ENCODE measurements at places on chromosomes 13 and 19. TPM values are rescaled to one million over a fixed set of nuclear protein-coding genes. Genes with fewer than 3 reads are reported as not detected.
A peak's percentile ranks its signal among the peaks of the same experiment; 100 is the strongest.

- DNase-seq, result no peak
These were observed 102.2 kb downstream of the PIBF1 start for GRCh38 chr13:72884101-72884500.

DNA sequence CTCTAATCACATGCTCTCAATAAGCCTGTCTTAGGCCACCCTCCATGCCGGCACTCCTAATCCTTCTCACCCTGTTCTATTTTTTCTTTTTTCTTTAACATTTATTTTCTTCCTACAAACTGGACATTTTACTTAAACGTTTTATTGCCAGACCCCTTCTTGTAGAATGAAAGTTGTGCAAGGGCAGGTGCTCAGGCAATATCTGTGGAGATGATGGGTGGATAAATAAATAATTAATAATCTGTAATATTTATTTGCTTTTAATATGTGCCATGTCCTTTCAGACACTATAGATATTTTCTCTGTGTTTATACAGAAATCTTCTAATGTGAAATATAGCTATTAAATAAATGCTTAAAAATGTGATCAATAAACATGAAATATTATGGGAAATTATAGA, 815.7 kb upstream of the MIR17HG start:
- DNase-seq, result no peak

DNA sequence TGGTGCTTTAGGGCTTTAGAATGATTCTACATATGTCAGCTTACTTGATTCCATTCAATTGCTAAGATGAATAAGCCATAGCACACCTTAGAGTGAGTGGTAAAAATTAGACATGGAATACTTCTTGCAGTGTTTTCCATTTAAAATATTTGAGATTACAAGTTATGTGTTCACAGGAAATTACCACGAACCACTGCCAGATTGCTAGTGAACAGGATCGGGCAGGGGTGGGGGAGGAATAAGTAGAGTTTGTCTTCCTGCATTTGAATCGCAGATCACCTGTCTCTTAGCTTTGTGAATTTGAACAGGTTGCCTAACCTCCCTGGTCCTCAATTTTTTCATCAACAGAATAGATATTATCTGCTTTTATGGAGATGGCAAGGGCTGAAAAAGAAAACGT, 124.6 kb downstream of the GGACT start:
- no peak for DNase-seq

- DNase-seq, result no peak
These were observed 14.4 kb upstream of the MYDGF start for GRCh38 chr19:4684312-4685095.

DNA sequence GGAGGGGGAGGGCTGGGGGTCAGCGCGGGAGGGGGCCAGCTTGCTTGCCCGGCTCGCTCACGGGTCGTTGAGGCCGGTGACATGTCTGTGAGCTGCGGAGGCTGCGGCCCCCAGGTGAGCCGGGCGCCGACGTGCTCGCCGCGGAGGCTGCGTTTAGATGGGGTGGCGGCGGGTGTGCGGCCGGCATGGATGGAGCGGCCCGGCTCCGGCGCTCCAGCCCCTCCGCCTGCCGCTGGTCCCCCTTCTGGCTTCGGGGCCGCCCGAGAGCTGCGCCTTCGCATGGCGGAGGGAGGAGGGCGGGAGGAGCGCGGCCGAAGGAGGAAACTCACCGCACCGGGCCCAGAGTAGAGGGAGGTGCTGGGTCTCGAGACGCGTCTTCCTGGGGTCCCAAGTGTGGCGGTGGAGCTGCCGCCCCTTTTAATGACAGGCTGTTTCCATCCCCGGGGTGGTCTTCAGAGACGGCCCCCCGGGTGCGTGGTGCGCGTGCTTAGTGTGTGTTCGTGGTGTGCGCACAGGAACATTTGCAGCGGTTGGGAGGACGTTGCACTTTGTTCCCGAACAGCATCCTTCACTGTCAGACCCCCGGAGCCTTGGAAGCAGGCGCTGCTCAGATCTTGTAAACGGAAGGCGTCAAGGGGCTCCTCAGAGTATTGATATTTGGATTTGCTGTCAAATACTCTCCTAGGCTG, at the start of gene AKAP11:
AKAP11 (plus strand) TSS at position 38 of the 689 bp plus-strand sequence. CDS start 14,197 bp downstream, outside the sequence.
- no peak for DNase-seq

GRCh38 chr13:109002934-109003333, 373.5 kb downstream of the MYO16 start:
- no peak for DNase-seq

DNA sequence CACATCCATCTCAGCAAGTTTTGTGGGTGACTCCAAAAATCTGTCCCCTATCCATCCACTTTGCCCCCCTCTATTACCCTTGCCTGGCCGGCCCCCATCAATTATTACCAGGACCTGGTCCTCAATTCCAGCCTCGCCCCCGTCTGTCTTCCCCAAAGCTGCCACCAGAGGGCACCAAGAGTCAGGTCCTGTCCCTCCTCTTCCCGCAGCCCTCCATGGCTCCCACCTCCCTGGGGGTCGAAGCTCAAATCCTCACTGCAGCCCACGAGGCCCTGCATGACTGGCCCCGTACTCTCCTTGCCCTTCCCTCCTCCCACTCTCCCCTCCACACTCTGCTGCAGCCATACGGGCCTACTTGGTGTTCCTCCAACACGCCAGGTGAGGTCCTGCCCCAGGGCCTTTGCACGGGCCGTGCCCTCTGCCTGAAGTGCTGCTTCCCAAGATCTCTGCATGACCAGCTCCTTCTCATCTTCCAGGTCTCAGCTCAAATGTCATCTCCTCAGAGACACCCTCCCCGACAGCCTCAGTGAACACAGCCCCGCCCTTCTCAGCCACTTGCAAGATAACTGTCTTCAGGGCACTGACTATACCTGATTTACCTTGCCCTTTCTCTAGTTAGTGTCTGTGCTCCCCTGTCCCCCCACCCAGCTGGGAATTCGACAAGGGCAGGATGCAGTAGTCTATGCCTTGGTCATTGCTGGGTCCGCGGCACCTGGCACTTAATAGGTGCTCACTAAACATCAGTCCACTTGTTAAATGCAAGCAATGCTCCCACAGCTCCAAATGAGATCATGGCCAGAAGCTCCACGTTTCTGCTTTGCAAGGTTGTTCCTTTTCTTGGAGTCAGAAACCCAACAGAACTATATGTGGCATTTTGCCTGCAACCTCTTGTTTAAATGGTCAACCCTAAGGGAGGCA, 16.8 kb upstream of the SEMA6B start:
- peak; percentile 87 for DNase-seq

- no peak for DNase-seq
These were observed 110.6 kb downstream of the DNAJC3 start for GRCh38 chr13:95787356-95788099.

- peak; percentile 94 for DNase-seq
These were observed 4.1 kb upstream of the EML2 start for GRCh38 chr19:45643024-45643926.

- peak; percentile 93 for DNase-seq
These were observed at the start of gene PPP1R13L for GRCh38 chr19:45404557-45405434. Gene PPP1R13L, minus strand, starts transcription at chr19:45405069. Its CDS starts 6,751 bp downstream, at chr19:45398318.

DNA sequence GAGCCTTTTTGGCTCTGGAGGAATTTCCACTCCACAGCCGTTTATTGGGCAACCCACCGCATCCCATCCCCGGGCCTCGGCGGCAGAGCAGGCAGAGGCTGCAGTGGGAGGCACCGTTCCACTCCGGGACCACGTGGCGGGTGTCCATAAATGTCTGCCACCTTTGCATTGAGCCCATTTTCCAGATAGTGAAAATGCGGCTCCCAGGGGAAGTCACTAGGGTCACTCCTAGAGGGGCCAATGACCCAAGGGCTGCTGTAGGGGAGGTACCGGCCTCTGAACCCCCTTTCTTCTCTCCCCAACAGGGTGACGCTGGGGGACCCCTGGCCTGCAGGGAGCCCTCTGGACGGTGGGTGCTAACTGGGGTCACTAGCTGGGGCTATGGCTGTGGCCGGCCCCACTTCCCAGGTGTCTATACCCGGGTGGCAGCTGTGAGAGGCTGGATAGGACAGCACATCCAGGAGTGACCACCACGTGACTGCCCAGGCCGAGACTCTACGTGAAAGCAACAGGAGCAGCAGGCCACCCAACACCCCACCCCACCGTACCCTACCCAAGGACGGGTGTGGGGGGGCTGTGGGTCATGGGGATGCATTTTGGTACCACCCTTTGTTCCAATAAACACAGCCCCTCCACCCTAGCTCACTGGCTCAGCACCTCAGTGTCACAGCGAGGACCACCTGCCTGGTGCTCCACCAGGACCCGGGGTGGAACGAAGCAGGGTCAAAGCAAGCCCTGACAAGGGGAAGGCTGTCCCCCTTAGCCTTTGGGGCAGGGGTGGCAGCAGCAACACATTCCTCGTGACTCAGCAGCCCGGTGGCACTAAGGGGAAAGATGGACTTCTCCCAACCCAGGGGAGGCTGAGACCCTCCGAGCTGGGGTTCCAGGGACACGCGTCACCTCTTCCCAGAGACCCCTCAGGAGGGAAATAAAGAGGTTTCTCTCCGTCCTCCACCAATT, 1.5 kb downstream of the TIMM13 start:
- no peak for DNase-seq

DNA sequence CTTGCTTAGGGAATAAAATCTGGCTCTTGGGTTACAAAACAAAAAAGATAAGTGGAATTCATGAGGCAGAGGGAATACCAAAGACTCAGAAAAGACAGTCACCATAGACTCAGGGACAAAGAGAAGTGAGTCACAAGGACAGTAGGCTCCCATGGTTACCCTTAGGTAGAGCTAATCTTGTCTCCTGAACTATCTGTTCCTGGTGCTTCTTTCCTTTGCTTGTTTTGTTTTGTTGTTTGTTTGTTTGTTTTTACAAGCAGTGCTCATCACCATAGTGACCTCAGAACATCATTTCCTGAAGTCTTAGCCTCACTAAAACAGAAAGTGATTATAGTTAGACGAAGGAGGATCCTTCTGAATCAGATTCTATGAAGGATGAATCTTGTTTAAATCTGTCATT, 142.3 kb upstream of the SOX21 start:
- no peak for DNase-seq

- DNase-seq, result no peak
These were observed 152.5 kb downstream of the GGACT start for GRCh38 chr13:100436099-100436498.

DNA sequence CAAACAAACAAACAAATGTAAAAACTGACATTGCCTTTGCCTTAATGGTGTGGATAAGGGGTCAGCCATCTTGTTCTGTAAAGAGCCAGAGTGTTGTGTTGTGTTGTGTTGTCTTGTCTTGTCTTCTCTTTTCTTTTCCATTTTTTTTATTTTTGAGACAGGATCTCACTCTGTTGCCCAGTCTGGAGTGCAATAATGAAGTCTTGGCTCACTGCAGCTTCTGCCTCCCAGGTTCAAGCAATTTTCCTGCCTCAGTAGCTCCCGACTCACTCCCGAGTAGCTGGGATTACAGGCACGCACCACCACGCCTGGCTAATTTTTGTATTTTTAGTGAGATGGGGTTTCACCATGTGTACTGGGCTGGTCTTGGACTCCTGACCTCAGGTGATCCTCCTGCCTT, 27.8 kb downstream of the TIMM13 start:
- no peak for DNase-seq

- DNase-seq, result no peak
These were observed 1.7 kb downstream of the ANO8 start for GRCh38 chr19:17332677-17333581.

GRCh38 chr13:50797091-50797490, 46.4 kb downstream of the DLEU7 start:
- DNase-seq, result no peak

GRCh38 chr19:53101518-53101917, 1.7 kb downstream of the ZNF160 start:
- no peak for DNase-seq

GRCh38 chr13:31035185-31035965, 102.9 kb downstream of the TEX26 start:
- DNase-seq, result no peak

GRCh38 chr13:33217256-33217655, 68.3 kb downstream of the STARD13 start:
- DNase-seq, result no peak

DNA sequence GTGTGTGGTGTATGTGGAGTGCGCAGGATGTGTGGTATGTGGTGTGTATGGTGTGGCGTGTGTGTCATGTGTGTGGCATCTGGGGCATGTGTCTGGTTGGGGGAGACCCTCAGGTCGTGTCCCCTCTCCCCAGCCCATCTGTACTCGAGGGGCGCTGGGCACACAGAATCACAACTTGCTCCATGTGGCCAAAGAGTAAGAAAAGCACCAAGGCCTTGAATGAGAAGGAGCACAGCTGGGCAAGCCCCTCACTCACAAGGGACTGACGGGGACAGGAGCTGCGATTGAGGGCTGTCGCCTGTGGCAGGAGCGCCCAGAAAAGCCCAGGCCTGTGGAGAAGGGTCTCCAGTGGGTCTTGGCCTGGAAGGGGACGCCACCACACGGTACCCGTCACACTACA, 62.8 kb downstream of the PEPD start:
- DNase-seq, result peak; percentile 47

DNA sequence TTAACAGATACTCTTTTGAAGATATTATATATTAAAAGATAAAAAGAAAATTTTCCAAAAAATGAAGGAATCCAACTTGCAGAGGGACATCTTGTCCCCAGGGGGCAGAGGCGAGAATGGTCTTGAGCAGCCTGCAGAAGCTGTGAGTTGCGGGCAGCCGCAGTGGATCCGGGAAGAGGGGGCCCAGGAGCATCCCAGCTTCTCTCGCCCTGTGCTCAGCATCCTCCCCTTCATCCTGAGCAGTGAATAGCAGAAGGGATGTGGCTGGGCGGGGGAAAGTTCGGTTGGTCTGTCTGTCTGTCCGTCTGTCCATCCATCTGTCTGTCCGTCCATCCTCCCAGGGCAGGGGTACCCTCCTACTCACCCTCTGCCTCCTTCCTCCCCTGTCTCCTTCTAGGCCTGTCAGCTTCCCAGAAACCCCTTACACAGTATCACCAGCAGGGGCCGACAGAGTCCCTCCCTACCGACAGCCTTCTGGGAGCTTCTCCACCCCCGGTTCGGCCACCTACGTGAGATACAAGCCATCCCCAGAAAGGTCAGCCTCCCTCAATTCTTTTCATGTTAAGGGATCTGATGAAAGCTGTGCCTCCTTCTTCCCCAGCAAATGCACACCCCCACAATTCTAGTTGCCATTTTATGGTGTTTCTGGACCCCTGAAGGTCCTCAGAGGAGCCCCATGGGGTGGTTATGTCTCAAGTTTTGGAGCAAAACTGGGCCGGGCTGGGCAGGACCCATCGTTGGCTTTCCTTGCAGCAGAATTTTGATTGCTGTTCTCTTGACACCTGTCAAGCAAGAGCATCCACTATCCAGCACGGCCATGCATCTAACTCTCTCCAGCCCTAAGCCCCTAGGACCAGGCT, 81.6 kb downstream of the DPF1 start:
- no peak for DNase-seq

DNA sequence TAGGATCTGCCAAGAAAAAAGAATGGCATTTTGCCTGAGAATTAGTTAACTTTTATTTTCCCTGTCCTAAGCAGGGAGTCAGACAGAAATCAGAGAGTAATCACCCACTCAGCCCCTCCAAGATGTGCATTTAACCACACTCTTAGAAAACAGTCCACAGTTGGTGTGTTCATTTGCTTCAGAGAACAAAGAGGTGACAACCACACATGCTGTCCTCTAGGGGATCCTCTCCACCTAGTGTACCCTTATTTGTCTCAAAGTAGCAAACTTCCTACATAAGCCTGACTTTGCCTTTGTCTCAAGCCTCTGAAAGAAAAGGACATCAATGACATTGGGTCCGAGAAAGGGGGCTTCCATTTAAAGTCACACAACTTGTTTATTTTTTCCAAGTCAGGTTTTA, 107.0 kb upstream of the RFC3 start:
- DNase-seq, result no peak

Gene ADGRE3
- 0.46 TPM for total RNA-seq

Gene WDR87
- total RNA-seq, result not detected

Gene TUBB4A
- 0.40 TPM for total RNA-seq

Gene ZNF534
- 0.73 TPM for total RNA-seq

Gene SPRY2
- total RNA-seq, result 32.8 TPM

Gene SUPT20H
- 28.3 TPM for total RNA-seq

Gene ZNF345
- 2.7 TPM for total RNA-seq

Gene CHMP2A
- total RNA-seq, result 138 TPM

Gene RDH8
- total RNA-seq, result not detected

All from cardiac septum (tissue), 1 donor.